CD4-positive, CD25-positive, alpha-beta regulatory T cell (primary cell): ENCODE measurements at places on chromosomes 1 and 21. TPM values are rescaled to one million over a fixed set of nuclear protein-coding genes. Genes with fewer than 3 reads are reported as not detected.
A peak's percentile ranks its signal among the peaks of the same experiment; 100 is the strongest.

FCER1A gene
- 1.5 TPM for total RNA-seq

TTC39A gene
- total RNA-seq = not detected

DNA sequence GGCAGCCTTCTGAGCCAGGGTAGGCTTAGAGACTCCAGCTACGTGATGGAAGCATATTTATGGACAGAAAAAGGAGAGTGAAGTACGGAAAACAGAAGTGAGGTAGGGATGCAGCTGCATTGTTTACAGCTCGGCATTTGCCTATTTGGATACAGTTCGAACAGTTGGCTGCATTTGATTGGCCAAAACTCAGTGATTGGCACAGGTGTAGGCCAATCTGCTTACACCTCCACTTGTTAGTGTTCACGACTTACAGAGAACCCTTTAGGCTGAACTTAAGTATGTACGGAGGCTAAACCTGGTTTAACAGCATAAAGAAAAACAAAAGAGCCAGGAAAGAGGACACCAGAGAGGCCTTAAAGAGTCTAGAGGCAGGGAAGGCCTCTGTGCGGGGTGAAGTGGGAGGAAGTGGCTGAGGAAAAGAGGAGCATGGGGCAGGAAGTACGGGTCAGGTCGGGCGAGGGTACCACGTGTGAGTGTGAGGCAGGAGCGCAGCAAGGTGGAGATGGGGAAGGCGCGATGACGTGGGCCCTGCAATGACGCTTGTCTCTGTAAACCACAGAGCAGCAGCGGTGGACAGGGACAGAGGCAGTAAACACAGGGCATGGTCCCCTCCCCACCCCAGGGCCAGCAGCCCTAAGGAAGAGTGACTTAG, 32.0 kb downstream of the RSPH1 start:
- peaks cover 50% of the 10 kb centered on the region for H3K4me1 ChIP-seq
- peak overlapping the region; percentile 69 for H3K27ac ChIP-seq
- no peaks in the 10 kb centered on the region for H3K36me3 ChIP-seq
- DNase-seq = peak; percentile 44
- H3K4me3 ChIP-seq = peak overlapping the region; percentile 19

DNA sequence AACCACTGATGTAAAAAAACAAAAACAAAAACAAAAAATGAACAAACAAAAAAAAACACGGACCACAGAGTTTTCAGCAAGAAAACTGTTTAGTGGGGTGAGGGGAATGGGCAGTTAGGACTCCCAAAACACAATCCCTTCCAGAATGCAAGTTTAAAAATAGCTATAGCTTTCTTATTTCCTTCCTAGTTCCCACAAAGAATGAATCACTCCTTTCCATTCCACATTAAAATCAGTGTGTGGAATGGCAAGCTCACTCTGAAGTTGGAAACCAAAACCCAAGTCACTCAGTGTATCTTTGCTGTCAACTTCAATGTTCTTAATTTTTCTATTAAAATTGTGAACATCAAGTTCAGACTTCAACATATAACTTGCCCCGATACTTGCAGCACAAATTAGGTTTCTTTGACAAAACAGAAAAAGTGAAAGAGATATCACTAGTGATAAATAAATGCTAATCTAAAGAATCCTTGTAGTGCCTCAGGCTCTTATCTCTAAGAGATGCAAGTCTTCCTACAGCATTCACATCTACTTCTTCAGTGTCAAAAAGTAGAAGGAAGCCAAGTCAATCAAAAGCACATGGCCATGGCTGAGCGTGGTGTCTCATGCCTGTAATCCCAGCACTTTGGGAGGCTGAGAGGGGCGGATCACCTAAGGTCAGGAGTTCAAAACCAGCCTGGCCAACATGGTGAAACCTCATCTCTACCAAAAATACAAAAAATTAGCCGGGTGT, 45.5 kb downstream of the TOR3A start:
- peaks cover 3% of the 10 kb centered on the region for H3K4me1 ChIP-seq
- no peak overlapping the region for H3K4me3 ChIP-seq
- H3K36me3 ChIP-seq = peaks cover 3% of the 10 kb centered on the region
- DNase-seq = no peak
